ENCODE measurements at places on chromosomes 4 and X. TPM values are rescaled to one million over a fixed set of nuclear protein-coding genes. Genes with fewer than 3 reads are reported as not detected.
A peak's percentile ranks its signal among the peaks of the same experiment; 100 is the strongest.

Gene DCHS2
- not detected for total RNA-seq

Gene SAGE1
- total RNA-seq = not detected

Gene NAP1L3
- 7.3 TPM for total RNA-seq

Gene RHOXF2
- not detected for total RNA-seq

Gene KLHL8
- 6.9 TPM for total RNA-seq

Gene ACE2
- total RNA-seq = 15.2 TPM

Gene PHOX2B
- total RNA-seq = not detected

Gene CRMP1
- 1.1 TPM for total RNA-seq

- DNase-seq = no peak
Observed at GRCh38 chr4:2045518-2045951, 13.6 kb upstream of the NAT8L start.

DNA sequence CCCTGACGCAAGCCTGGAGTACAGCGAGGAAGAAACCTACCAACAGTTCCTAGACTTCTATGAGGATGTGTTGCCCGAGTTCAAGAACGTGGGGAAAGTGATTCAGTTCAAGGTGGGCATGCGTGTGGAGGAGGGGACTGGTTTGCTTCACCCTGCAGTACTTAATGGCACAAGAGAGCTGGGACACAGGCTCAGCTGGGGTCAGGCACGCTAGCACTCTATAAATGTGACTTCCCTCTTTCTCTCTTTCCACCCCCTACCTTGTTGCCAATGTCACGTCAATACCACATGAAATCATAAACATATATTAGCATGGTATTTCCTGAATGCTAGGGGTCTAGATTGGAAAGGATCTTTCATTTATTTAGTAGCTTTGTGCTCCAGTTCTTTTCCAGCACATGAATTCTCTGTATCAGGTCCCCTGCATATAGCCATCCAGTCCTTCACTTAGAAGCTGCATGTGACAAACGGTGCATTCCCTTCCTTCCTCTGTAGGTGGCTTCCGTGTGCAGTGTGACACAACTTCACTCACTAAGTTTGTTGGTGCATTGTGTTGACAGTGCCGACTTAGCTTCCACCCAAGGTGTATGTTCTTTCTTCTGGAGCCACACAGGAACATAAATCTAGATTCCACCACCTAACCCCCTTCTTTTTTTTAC is 25.6 kb downstream of the ZRSR2 start:
- DNase-seq = no peak

- DNase-seq = peak; percentile 71
Observed at GRCh38 chr4:110198435-110199416, at the start of gene ELOVL6. Gene ELOVL6, minus strand, starts transcription at chr4:110198615. Its CDS starts 280 bp downstream, at chr4:110198335.

GRCh38 chr4:138262030-138262429 is 19.9 kb upstream of the SLC7A11 start:
- DNase-seq = no peak

- no peak for DNase-seq
Observed at GRCh38 chrX:48890934-48891401, 6.6 kb downstream of the TIMM17B start.

- DNase-seq = no peak
Observed at GRCh38 chr4:8266508-8266907, 3.0 kb upstream of the HTRA3 start.

GRCh38 chr4:118916691-118917289 is 28.1 kb downstream of the SYNPO2 start:
- no peak for DNase-seq

GRCh38 chrX:110402850-110403221 is 44.2 kb downstream of the RTL9 start:
- no peak for DNase-seq

- no peak for DNase-seq
Observed at GRCh38 chr4:182022909-182023308, 220.3 kb upstream of the TENM3 start.

- no peak for DNase-seq
Observed at GRCh38 chr4:186109245-186109644, 4.7 kb downstream of the FAM149A start.

DNA sequence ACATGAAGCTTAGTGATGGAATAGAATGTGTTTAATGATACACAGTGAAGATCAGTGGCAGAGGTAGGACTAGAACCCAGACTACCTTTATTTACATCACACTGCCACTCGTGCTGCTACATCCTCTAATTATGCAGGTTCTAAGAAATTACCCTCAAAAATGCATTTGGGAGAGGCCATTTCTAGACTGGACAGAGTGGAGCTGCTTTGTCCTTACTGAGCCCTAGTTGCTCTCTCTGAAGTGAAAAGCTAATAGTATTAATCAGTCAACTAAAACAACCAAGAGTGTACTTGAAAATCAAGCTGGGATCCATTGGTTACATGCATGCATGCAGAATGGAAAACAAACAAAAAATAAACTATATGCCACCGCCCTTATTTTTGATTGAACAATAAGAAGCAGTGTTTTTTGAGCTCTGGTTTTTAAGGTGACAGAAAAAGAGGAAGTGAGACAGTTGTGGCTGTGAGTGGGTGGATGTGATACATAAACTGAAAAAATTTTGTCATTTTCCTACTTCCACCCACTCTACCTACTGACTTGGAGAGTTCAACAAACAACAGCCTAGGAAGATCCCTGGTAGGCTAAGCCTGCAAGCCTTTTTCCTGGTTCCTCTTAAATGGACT is 6.8 kb upstream of the VSIG4 start:
- no peak for DNase-seq

- DNase-seq = no peak
Observed at GRCh38 chr4:111836601-111837000, 308.7 kb upstream of the FAM241A start.

DNA sequence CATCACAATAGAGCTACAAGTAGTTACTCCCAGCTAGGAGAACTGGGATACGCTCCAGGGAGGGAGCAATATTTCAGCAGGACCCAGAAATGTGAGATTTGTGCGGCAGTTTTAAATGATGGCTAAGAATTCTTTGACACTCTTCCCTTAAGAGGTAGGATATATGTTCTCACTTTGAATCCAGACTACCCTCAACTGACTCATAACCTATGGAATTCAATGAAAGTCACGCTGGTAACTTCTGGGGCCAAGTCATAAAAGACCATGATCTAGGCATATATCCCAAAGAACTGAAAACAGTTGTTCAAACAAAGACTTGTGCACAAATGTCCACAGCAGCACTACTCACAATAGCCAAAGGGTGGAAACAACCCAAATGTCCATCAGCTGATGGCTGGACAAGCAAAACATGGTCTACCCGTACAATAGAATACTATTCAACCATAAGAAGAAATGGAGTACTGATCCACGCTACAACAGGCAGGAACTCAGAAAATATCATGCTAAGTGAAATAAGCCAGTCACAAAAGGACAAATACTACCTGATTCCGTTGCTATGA is 10.5 kb downstream of the CD99L2 start:
- DNase-seq = no peak

DNA sequence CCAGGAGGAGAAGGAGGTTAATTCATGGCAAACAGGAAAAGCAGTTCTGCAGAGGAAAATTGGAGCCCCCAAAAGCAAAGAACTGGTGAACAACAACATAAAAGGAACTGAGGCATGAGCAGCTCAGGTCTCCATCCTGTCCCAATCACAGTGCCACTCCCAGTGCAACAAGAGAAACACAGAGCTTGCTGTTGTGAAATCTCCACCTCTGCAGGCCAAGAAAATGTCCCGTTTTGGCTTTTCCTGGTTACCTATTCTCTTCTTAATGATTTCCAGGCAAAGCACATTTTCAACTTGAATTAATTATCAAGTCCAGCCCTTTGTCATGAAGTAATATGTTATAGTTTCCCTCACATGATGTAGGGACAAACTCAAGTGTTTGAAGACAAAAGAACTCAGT is 778 bp downstream of the C1QTNF7 start:
- DNase-seq = no peak

GRCh38 chrX:129650183-129650689 is 4.5 kb downstream of the APLN start:
- peak; percentile 38 for DNase-seq

DNA sequence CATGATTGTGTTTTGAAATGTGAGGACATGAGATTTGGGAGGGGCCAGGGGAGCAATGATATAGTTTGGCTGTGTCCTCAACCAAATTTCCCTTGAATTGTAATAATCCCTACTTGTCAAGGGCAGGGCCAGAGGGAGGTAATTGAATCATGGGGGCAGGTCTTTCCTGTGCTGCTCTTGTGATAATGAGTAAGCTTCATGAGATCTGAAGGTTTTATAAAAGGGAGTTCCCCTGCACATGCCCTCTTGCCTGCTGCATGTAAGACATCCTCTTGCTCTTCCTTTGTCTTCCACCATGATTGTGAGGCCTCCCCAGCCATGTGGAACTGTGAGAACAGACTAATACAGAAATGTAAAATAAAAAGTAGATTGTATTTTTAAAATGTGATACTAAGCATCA is 1294.9 kb downstream of the ADGRL3 start:
- no peak for DNase-seq

GRCh38 chrX:77510007-77510406 is 62.8 kb downstream of the FGF16 start:
- DNase-seq = no peak

GRCh38 chr4:26782168-26782829 is 78.3 kb upstream of the STIM2 start:
- no peak for DNase-seq

- DNase-seq = no peak
Observed at GRCh38 chrX:30657196-30658161, 4.3 kb downstream of the GK start.

GRCh38 chr4:98613453-98614075 is 44.8 kb downstream of the TSPAN5 start:
- DNase-seq = no peak

DNA sequence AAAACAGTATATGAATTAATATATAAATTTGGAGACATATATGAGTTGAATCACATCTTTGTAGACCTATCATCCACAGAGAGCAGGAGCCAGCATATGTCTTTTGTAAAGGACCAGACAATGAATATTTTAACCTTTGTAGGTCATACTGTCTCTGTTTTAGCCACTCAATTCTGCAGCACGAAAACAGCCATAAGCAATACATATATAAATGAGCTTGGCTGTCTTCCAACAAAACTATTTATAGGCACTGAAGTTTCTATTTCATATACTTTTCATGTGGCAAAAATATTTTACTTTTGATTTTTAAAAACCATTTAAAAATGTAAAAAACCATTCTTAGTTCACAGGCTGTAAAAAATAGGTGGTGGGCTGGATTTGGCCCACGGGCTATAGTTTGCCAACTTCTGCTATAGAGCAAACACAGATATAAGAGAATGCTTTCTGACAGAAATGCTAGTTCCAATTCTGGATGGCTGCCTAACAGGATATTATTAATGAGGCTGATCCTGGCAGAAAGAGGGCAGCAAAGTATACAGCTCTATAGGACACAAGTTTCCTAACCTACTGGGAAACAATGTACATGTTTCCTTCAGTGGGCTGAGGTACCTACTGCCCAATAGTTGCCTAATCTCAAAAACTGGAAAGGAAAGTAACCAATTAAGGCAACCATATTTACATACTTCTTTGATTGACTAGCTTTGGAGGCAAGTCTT is 58.1 kb upstream of the UCP1 start:
- no peak for DNase-seq

DNA sequence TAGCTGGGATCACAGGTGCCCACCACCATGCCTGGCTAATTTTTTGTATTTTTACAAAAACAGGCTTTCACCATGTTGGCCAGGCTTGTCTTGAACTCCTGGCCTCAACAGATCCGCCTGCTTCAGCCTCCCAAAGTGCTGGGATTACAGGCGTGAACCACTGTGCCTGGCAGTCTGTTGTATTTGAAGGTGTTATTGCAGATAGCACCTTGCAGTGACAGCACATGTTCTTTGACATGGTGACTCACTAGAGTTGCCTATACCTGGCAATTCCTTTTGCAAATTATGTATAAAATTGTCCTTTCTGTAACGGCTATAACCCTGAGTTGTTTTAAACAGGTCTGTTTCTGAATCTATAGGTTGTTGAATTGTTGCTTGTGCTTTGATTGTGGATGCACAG is 7.9 kb downstream of the OGT start:
- no peak for DNase-seq

- DNase-seq = no peak
Observed at GRCh38 chr4:93646233-93646930, 182.2 kb upstream of the ATOH1 start.

DNA sequence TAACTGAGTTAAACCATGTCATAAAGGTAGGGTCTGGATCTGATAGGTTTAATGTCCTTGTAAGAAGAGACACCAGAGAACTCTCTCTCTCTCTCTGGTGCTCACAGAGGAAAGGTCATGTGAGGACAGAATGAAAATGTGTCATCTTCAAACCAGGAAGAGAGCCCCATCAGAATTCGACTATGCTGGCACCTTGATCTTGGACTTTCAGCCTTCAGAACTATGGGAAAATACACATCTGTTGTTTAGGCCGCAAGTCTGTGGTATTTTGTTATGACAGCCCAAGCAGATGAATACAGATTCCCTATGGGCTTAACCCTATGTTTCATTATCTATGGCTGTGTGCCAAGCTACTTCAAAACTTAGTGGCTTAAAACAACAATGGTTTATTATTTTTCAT is 105.5 kb upstream of the DDIT4L start:
- no peak for DNase-seq

DNA sequence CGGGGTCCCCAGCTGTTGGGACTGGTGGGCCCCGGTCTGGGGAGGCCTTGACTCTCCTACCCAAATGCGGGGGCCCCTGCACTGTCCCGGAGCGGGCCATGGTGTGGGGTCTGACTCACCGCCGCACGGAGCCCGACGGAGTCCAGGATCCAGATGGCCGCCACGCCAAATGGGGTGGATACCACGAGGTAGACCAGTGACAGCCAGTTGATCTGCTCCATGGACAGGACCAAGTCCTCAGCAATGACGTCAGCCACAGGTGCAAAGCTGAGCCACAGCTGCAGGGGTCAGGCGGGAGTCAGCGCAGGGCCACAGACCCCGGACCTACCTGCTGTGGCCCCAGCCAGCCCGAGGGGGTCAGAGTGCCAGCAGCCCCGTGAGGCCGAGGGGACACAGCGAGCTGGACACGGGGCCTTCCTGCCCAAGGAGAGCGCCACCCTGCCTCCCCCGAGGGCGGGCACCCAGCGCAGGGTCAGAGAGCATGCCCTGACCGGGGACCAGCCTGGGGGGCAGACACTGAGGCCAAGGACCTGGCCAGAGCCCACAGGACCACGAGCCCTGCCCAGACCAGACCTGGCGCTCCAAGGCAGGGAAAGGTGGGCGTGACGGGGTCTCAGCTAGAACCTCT is 2.4 kb downstream of the SLC49A3 start:
- no peak for DNase-seq

- no peak for DNase-seq
Observed at GRCh38 chrX:113391875-113392274, 551.2 kb upstream of the AMOT start.

- DNase-seq = no peak
Observed at GRCh38 chr4:105808750-105809041, 86.6 kb upstream of the NPNT start.

DNA sequence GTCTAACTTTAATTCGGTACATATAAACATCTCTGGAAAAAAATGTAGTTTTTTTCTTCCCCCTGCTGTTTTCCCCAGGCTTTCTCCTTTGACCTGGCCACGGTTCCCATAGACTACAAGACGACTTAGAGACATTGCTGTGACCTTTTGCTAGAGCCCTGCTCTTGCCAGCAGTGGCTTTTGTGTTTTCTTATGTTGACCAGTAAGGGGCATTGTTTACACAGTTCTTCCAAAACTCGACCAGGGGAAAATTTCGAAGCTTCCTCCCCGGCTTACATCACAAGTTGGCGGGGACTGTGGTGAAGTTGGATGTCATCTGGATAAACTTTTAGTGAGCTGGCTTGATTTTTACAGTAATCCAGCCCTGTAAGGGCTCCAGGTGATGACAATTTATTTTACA is 9.3 kb downstream of the CCDC160 start:
- DNase-seq = no peak

All from right atrium auricular region (tissue), 2 donors.